Ecto neural progenitor cell (in vitro differentiated cells): ENCODE measurements at places on chromosomes 16 and 17.

DNA sequence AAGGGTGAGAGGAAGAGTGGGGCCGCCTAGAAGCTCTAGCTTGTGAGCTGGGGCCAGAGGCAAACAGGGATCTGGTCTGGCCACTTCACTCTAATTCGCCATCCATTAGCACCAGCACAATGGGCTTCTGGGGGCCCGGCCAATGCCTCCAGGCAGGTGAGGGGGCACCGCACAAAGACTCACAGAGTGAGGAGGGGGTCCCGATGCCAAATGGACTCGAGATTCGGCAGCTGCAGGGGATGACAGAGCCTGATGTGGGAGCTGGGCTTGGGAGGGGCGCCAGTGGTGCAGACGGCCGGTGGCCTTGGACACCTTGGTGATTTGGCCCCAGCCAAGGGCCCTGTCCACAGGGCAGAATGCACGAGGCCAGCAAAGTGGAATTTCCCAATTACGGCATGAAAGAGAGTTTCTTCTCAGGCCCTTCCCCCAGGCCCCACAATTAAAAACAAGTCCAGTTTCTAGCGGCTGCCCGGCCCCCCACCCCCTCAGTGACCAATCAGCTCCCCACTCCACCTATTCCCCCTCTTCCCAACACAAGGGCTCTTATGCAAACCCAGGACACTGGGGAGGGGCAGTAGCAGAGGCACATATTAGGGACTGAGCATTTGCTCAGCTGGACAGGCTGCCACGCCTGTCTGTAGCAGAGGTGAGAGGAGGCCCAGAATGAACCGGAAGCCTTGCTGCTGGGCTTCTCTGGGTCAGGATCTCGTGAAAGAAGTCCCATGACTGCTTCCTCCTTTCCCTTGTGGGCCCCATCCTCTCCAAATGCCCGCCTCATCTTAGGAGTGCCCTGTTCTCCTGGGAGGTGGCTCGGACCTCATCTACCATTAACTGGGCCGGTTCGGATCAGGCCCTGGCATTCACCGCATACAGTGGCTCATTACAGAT lies 39.4 kb upstream of the MTSS2 start:
- no peak for DNase-seq

DNA sequence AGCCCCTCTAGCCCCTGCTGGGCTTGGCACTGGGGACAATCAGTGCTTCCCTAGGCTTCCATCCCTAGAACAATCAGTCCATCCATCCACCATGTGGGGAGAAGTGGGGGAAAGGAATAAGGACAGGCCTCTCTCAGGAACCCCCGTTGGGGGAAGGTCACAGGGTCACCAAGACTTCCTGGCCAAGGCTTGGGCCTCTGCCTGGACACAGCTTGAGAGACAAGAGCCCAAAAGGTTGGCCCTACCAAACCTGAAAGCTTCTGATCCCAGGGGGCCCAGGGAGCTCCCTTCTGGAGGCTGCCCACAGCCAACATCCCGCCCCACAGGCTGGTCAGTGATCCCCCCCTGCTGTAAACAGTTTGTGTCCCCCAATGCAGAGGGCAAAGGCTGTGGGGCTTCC lies 16.2 kb upstream of the MTMR4 start:
- no peak for DNase-seq

DNA sequence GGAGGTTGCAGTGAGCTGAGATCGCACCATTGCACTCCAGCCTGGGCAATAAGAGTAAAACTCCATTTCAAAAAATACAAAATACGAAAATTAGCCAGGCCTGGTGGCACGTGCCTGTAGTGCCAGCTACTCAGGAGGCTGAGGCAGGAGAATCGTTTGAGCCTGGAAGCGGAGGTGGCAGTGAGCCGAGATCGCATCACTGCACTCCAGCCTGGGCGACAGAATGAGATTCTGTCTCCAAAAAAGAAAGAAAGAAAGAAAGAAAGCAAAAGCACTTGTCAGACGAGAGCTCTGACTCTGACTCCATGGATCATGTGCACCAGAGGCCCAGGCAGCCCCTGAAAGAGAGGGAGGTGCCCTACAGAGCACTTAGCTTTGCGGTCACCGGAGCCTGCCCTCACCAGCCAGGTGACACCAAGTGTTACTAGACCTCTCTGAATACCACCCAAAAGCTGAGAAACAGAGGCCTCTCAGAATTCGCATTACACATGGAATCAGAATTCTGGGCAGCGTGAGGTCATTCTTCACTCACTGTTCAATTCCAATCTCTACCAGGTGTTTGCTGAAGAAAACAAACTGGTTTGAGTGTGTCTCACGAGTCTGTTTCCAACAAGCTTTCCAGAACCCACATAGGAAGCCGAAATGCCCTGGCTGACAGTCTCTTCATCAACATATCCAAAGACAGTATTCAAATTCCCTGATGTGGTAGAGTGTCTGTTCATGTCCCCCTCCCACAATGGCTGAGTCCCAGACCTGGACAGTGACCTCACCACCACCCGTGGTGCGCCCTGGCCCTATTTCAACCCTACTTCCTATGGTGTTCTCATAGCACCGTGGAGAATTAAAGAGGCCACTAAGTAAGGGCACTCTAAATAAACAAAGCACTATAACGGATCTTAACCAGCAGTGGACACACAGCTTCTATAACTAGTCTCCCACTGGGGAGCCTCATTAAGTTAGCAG lies 1.5 kb downstream of the FLCN start:
- DNase-seq = no peak

- DNase-seq = no peak
These were observed 4.2 kb downstream of the CDR2 start for GRCh38 chr16:22370038-22370820.

DNA sequence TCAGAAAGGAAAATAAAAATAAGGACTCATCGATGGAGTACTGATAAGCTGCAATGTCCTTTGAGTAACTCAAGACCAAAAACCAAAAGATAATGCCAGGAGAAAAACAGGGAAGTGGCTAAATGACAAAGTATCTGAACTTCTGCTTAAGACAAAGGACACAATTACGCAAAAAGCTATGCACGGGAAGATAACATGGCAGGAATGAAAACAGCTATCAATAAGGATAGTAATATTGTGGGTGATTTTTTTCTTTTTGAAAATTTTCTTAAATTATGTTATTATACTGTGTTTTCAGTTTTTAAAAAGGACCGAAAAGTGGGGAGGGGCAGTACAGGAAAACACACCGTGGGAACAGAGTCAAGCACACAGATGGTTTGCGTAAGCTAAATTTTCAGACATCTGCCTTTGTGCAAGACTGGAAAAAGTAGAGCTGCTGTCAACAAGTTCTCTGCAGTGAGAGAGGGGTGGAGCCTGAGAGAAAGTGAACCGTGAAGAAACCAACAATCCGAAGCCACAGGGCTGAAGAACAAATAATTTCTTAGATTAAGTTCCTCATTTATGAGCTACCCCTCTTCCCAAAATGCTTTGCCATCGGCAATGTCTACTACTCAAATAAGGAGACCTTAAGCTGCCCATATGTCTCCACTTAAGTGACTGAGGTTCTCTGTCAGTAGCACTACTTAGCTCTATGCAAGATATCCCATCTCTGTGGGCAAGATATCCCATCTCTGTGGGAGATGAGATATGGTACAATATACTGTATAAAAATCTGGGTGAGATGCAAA lies 99.9 kb upstream of the CORO6 start:
- DNase-seq = no peak

DNA sequence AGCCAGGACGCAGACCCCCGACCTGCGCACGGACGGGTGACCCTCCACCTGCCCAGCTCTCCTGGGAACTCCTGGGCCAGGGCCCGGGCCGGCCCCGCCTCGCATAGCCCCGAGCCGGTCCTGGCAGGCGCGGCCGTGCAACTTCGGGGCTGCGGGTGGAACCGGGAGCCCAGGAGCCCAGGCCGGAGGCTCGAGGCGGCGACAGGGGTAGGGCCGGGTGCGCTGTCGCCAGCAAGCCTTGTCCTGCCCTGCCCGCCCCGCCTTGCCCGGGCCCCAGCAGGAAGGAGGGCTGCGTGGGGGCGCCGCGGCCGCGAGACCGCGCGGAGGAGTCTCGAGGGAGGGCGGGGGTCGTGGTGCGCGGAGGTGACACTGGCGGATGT lies 408 bp downstream of the LMF1 start:
- DNase-seq = no peak
